ENCODE measurements at places on chromosomes 1 and 21. TPM values are rescaled to one million over a fixed set of nuclear protein-coding genes. Genes with fewer than 3 reads are reported as not detected.

The IL19 gene
- not detected for total RNA-seq

The MAN1C1 gene
- total RNA-seq: 13.8 TPM

The TRAF3IP3 gene
- total RNA-seq: 4.6 TPM

DNA sequence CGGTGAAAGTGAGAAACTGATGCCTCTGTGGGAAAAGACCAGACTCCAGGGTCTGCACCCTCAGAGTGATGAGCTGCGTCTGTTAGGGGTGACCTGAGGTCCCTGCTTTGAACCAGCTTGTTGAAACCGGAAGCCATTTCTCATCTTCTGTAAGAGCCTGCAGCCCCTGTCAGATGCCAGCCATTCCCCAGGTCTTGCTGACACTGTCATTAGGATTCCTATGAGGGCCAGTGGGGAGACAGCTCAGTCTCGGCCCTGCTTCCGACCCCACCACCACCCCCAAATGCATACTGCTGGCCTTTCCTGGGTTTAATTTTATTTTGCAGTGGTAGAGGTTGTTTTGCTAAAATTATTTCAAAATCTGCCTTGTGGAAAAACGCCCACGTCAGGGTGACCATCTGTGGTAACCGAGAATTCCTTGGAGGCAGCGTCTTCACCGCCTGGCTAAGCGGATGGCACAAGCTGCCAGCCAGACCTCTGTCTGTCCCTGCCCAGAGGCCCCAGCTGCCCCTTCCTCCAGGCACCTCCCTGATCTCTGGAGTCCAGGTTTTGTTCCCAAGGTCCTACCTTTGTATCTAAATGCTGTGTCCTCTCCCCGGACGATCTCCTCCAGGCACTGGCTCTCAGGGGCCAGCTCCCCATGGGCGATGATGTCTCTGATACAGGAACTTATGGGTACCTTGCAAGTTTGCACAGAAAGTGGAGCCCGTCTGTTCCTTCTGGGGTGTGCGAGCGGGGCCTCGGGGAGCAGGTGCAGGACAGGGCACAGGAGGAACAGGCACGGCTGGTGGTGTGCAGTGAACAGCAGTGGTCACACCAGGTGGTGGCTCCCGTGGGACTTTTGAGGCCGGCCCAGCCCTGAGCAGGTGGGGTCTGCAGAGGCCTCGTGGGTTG, 49.9 kb downstream of the PRKCZ start:
- no peak for DNase-seq

- DNase-seq: no peak
Observed at GRCh38 chr1:41399145-41399795, 38.0 kb downstream of the FOXO6 start.

GRCh38 chr1:241408170-241408569, 51.2 kb upstream of the RGS7 start:
- DNase-seq: no peak

- DNase-seq: no peak
Observed at GRCh38 chr21:44926331-44927101, 5.8 kb upstream of the ITGB2 start.
